ENCODE measurements at places on chromosomes 4 and X. TPM values are rescaled to one million over a fixed set of nuclear protein-coding genes. Genes with fewer than 3 reads are reported as not detected.
A peak's percentile ranks its signal among the peaks of the same experiment; 100 is the strongest.

DNA sequence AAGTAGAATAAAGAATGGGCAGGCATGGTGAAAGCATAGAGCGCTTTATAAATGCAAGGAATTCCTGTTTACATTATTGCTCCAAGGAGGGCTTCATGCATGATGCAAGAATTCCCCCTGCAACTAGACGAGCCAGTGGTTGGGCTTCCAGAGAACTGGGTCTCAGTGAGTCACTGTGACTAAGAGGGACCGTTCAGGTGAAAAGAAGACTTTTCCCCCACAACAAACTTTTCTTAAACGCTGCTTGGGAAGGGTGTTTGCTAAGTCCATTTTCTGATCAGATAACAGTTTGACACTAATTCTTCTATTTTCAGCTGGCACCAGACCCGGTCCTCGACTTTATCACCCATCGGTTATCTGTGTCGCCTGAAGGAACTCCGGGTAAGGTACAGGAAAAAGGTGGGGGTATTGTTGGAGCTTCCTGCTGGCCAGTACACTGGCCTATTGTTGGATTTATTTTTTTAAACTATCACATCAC, 40.1 kb downstream of the LDB2 start:
- no peak for DNase-seq

DNA sequence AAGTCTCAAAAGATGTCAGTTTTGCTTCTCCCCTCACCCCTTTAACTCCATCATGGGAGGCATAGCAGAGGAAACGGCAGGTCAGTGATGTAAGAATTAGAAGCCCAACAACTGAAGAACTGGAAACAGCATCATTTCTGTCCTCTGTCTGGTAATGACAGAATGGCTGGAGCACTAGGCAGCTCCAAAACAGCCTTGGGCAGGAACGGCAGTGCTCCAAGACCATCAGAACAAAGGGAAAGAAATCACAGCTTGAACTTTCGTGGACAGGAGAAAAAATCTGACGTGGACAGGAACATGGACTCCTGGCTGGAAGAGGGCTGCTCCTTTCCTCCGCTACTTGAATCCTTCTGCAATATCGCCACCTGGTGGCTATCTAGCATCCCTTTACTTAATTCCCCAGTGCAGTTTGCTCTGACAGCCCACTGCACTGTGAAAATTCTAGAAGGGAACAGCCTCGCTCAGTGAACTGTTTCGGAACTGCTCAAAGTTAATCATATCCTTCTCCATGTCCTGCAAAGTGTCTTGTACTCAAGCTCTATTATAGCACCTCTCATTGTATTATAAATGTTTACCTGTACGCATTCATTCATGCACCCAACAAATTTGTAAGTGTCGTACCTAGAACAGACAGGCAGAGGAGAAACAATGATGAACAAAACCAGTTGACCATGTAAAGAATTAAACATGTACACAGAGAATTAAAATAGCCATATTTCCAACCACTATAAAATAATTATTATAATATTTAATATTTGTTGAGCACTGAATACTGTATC, 20.4 kb downstream of the SLC25A53 start:
- peak; percentile 67 for DNase-seq

DNA sequence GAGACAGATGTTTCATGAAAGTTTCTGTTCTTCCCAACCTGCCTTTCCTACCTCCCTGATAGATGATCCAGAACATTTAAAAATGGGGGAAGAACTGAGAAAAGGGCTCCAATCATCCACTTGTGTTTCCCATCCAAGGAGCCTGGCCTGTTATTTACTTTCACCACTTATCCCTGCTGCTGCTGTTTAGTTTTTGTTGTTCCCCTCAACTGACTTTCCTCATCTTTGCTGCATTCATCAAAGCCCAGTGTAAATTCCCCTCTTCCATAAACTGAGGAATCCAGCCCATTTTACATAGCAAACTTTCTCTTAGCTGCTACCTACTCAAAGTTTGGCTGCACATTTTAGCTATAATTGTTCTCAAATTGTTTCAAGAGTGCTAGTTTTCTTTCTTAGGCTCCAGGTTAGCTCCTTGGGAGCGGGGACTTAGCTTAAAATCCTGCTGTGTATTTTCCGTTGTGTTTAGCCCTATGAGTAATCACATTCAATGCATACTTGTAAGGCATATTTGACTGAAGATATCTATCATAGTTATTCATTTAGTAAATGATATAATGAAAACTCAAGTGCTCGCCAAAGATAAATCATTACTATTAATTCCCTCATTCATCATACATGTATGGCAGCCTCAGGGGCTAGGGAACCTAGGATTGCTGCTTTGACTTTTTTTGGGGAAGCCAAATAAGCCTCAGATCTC, 1.4 kb upstream of the PTPN13 start:
- DNase-seq, result no peak

- DNase-seq, result no peak
These were observed 11.2 kb downstream of the CYP4V2 start for GRCh38 chr4:186202490-186203140.

DNA sequence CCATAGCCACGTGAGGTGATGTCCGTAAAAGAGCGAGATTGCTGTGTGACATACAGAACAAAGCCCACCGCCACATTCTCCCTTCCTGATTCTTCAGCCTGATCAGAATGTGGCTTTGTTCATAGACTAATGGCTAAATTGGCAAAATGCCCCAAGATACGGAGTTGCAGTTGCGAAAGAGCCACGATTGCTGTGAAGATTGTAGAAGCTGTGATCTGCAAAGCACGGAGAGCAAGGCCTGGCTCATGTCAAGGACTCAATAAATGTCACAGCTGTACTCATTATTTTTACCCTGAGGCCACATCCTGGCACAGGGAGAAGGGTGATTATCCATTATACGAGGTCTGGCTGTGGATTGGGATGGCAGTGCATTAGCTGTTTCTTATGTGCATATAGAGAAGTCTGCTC, 34.2 kb downstream of the ARSD start:
- no peak for DNase-seq

GRCh38 chr4:128574706-128575105, 234.8 kb upstream of the JADE1 start:
- peak; percentile 64 for DNase-seq

The TCP11X2 gene
- not detected for polyA plus RNA-seq

The CCSER1 gene
- polyA plus RNA-seq, result 0.90 TPM

All from immature natural killer cell (primary cell).